ENCODE measurements at places on chromosomes 13 and 19. TPM values are rescaled to one million over a fixed set of nuclear protein-coding genes. Genes with fewer than 3 reads are reported as not detected.

HOMER3 gene
- total RNA-seq: 32.9 TPM

CHMP2A gene
- 103 TPM for total RNA-seq

ZNF628 gene
- 3.4 TPM for total RNA-seq

ZNF560 gene
- total RNA-seq: 5.5 TPM

CDC16 gene
- total RNA-seq: 19.0 TPM

SCAF1 gene
- total RNA-seq: 32.5 TPM

RFPL4A gene
- 89.1 TPM for total RNA-seq

AKAP11 gene
- total RNA-seq: 8.3 TPM

SIGLECL1 gene
- 0.06 TPM for total RNA-seq

CYP2A7 gene
- total RNA-seq: not detected

C3 gene
- total RNA-seq: 10.2 TPM

PTH2 gene
- total RNA-seq: not detected

EFNA2 gene
- 0.21 TPM for total RNA-seq

- no peak for DNase-seq
Observed at GRCh38 chr19:33844478-33844877, 47.8 kb downstream of the KCTD15 start.

DNA sequence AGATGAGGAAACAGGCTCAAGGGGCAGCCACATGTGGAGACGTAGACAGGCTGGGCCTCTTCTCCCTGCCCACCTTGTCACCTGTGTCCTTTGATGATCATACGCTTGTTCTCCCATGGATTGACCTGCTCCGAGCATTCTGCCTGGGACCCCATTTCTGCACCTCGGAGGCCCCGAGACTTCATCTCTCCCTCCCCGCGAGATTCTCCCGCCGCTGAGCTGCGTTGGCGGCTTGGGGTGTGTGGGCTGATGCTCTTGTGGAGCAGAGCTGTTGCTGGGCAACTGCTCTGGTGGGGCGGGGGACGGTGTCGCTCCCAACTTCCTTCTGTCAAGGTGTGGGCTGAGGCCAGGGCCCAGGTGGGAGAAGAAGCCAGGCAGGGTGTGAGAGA lies 22.1 kb downstream of the MAST3 start:
- no peak for DNase-seq

GRCh38 chr13:44439452-44440024 lies 65.9 kb downstream of the SERP2 start:
- DNase-seq: no peak

DNA sequence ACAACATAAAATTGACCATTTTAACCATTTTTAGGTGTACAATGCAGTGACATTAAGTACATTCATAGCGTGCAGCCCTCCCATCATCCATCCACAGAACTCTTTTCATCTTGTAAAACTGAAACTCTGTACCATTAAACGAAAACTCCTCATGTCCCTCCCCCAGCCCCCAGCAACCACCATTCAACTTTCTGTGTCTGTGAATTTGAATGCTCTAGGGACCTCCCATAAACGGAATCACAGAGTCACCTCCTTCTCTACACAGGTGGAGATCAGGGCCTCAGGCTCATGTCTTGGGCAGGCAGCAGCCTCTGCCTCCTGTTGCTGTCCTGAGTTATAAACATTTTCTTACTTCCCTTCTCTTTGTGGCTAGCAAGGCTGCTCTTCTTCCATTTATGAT lies 7.3 kb upstream of the CCNE1 start:
- DNase-seq: no peak

- no peak for DNase-seq
Observed at GRCh38 chr13:48908381-48909055, 67.2 kb upstream of the FNDC3A start.

GRCh38 chr19:18439025-18439909 lies 1.3 kb upstream of the ISYNA1 start:
- DNase-seq: peak; percentile 60

DNA sequence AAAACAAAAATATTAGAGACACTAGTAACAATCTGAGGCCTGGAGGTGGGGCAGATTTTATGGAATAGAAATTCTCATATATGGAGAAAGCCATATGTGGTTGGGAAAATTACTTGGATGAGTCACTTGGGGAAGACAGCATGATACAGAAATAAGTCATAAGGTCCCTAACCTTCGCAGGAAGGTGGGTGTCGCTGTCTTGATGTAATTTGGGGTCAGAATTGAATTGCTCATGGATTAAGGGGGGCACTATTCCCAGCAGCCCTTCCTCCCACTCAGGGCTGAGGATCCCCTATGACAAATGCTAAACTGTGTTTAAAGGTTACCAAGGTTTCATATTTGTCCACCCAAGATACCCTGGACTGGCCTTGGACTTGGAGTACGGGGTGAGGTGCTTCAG lies 5.0 kb downstream of the RDH8 start:
- DNase-seq: peak; percentile 75

DNA sequence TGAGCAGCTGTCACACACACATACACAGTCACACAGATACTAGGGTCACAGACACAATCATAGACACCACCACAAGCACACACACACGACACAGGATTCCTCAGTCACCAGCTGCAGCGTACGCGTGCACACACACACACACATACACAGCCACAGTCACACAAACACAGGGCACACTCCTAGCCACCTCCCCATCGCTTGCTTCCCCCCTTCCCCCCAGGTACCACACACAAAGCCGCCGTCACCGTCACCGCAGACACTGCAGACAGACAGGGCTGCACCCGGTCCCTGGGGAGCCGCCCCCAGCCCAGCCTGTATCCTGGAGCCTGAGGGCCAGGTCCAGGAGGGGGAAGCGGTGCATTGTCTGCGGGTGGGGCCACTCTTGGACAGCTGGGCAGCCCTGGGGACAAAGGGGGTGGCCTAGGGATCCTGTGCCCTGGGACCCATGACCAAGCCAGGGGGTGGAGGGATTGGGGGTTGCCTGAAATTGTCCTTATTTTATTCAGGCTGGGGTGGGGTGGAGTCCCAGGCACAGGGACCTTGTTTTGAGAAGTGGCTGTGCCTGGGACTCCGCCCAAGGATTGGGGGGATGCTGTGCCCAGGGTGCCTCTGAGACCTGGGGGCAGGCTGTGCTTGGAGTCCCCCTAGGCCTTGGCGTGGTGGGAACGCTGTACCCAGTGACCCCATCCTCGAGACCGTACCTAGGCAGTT lies 957 bp downstream of the NUMBL start:
- peak; percentile 44 for DNase-seq

DNA sequence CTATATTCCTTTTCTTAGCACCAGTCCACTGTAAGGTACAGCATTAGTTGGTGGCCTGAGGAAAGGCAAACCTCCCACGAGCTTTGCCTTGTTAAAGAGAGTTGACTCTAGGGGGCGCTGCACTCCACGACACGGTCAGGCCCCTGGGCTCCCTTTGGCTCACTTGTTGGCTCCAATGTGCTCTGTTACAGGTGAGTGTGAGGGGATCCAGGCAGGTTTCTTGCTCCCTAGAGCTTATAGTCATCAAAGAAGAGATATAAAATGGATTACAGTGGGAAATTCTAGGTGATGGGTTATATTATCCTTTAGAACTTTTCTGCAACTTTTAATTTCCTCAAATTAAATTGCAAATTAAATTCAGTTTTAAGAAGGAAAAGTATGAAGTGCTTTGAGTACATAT lies 3.7 kb downstream of the WDR87 start:
- DNase-seq: peak; percentile 76

- no peak for DNase-seq
Observed at GRCh38 chr13:111637365-111637764, 316.9 kb downstream of the TEX29 start.

DNA sequence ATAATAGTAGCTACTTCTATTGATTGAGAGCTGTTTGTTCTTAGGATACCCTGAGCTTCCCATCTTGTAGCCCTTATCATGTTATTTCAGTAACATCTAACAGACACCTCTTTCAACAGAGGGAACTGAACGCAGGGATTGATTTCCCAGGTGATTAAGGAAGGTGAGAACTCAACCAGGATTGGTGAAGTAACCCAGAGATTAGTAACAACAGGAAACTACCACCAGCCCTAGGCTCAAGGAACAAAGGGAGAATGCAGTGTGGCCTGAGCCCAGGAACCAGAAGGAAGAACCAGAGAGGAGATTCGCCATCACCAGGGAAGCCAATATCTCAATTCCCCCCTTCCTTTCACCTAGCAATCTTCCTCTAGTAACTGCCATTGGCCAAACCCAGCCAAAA lies 8.5 kb downstream of the DHRS12 start:
- no peak for DNase-seq

DNA sequence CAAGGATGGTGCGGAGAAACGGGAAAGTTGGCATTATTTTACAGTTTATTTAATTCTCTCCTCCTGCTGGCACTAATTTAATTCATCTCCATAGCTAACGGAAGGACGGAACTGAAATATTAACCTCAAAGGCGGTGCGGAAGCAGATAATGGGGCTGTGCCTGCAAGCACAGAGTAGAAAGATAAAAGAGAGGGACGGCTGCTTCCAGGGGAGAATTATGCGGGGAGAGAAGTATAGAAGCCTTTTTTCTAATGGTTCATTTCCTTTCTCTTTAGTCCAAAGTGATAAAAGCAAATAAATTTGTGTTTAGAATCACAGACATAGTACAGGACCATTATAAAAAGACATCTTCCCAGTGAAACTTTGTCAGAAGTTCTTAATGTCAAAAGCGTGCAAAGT lies 34.5 kb upstream of the UQCRFS1 start:
- no peak for DNase-seq

- no peak for DNase-seq
Observed at GRCh38 chr13:74168263-74168675, 34.1 kb upstream of the KLF12 start.

GRCh38 chr13:53174545-53174944 lies 145.9 kb downstream of the OLFM4 start:
- DNase-seq: no peak

GRCh38 chr13:23828086-23828485 lies 61.1 kb downstream of the MIPEP start:
- no peak for DNase-seq

GRCh38 chr19:41821003-41821735 lies 23.3 kb downstream of the LYPD4 start:
- DNase-seq: peak; percentile 66

DNA sequence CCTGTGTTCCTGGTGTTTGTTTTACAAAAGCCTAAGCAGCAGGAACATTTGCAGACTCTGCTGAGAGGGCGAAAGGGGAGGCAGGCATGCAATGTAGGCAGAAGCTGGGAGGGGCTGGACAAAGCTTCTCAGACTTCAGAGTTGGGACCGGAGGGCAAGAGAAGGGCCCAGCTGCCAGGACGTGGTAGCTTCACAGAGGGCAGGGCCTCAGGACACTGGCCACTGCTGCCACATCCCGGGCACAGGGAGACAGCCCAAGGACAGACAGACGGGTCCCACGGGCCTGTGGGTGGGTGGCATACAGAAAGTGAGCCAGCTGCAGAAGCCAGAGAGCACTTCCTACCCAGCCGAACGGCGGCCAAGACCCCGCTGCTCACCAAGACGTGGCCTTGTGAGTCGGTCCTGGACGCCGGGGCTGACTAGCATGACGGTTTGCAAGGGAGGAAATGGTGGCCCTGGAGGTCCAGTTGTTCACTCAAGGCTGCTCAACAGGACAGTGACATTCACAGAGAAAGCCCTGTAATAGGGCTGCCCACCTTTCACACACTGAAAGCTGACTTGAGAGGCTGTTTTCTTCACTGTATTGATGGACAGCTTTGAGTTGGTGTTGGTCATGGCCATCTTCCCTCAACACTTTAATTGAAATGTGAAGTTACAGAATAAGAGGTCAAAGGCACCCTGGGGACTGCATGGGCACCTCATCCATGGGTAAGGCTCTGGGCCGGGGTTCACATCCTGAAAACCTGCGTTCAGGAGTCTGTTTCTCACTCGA lies 23.7 kb upstream of the TFDP1 start:
- DNase-seq: no peak

- no peak for DNase-seq
Observed at GRCh38 chr13:23354520-23354919, 79.0 kb downstream of the SACS start.

DNA sequence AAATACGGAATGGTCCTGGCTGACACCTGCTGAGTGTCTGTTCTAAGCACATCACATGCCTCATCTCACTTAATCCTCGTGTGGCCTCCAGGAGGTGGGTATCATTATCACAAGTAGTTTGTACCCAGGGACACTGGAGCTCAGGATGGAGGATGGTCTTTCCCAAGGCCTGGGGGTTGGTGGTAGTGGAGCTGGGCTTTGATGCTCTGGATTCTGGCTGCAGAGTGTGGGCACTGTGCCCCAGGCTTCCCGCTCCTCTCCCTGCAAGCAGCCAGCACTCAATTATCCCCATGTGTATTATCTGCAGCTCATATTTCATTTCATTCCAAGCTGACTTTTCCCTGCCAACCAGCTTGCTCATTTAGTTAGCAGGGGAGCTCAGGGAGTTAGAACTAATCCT lies 52.1 kb downstream of the SIAH3 start:
- no peak for DNase-seq

GRCh38 chr13:100511466-100511865 lies 77.1 kb downstream of the GGACT start:
- DNase-seq: no peak

DNA sequence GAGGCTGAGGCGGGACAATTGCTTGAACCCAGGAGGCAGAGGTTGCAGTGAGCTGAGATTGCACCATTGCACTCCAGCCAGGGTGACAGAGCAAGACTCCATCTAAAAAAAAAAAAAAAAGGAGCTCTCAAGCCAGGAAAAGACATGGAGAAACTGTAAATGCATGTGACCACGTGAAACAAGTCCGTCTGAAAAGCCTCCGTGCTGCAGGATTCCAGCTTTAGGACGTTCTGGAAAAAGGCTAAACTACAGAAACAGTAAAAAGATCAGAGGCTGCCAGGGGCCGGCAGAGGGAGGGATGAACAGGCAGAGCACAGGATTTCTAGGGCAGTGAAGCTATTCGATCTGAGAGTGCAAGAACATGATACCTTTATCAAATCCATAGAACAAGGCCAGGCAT lies 40.7 kb upstream of the NDUFS7 start:
- no peak for DNase-seq

All from Daoy (cell line).